ENCODE measurements at places on chromosomes 5 and 9.

DNA sequence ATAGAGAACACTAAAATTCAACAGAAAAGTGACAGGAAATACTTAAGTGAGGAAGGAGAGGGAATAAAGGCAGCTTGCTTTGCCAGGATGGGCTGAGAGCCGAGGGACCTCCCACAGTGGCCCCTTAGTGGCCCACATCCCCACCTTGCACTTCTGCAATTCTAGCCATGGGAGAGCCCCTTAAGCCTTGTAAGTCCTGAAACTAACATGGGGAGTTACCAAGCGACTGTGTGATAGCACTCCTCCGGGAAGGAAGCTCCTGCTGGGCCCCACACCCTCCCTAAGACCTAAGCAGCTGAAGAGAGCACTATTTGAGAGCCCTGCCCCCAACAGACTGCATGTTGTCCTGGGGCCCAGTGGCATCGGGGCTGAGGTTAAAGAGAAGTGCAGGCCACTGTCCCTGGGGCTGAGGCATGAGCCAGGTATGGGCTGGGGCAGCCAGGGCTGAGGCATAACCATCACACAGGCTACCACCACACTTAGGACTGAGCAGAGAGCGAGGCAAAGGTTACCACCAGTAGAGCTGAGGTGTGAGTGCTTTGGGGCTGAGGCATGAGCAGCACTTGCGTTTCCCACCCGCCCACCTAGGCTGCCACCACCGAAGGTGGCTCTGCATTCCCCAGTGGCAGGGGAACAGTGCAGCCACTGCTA is 301.8 kb upstream of the TRPC7 start:
- DNase-seq, result no peak

GRCh38 chr5:12876541-12877298 is 972.5 kb upstream of the CTNND2 start:
- no peak for DNase-seq

DNA sequence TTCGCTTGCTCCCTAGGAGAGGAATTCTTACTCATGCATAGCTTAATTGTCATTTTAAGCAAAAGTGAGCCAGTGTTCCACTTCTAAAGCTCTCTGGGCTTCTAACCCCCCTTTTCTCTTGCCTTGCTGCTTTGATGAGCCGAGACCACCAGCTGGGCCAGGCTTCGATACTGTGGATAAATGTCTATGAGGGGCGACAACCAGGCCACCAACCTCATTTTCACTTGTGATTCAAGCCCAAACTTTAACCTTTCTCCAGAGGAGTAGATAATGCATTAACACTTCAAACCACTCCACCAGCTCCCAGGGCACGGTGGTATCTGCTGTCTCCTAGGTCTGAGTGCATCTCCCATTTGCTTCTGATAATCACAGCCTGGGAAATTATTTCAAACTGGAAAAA is 205.6 kb downstream of the PSAT1 start:
- no peak for DNase-seq

- DNase-seq, result no peak
These were observed 1045.2 kb downstream of the CDH12 start for GRCh38 chr5:21807953-21808352.

DNA sequence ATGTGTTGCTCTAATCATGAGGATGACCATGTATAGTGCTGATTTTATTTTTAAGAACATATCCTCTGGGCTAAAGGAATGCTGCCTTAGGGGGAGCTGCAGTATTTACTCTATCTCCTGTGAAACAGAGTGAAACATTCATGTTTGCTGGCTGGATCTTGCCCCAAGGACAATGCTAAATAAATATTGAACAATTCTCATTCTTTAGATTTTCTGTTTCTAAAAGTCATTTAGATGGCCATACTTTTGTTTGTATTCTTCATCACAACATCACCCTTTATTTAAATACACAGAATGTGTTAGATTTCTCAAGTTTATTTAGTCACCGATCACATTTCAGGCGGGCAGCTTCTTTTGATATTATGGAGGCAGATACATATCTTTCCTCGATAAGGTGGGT is 103.3 kb downstream of the ARHGEF28 start:
- DNase-seq, result no peak

DNA sequence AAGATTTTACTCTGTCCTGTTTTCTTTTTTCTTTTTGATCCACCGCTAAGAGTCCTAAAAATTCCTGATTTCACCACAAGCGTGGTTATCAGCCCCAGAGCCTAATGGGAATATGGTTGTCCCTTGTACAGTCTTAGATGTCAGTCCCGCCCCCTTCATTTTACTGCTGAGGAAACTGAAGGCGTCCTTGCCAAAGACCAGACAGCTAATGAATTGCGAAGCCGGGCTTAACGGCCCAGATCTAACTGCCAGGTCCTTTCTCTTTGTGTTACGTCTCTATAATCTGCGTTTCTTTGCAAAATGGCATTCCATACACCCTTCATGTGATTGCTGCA is 497 bp downstream of the NSA2 start:
- no peak for DNase-seq

- no peak for DNase-seq
These were observed 232.3 kb downstream of the FANCC start for GRCh38 chr9:95085036-95085770.

GRCh38 chr9:84773022-84773421 is 103.5 kb downstream of the NTRK2 start:
- no peak for DNase-seq

- DNase-seq, result no peak
These were observed 24.0 kb downstream of the TMOD1 start for GRCh38 chr9:97525451-97525850.

DNA sequence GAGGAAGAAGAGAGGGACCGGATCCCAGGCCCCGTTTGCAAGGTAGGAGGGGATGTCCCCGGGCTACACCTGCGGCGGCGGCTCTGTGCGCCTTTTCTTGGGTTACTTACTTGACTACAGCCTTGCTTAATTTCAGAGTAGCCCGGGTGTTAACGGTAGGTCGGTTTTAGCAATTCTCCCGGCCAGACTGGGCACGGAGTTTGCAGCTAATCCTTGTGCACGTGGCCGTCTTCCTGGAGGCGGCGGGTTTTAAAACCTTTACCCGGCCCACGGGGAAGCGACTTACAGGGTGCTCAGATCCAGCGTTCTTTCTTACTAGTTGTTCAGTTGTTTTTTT is 313 bp downstream of the BRIX1 start:
- no peak for DNase-seq

- DNase-seq, result no peak
These were observed 2.8 kb upstream of the IL5 start for GRCh38 chr5:132546108-132546507.

DNA sequence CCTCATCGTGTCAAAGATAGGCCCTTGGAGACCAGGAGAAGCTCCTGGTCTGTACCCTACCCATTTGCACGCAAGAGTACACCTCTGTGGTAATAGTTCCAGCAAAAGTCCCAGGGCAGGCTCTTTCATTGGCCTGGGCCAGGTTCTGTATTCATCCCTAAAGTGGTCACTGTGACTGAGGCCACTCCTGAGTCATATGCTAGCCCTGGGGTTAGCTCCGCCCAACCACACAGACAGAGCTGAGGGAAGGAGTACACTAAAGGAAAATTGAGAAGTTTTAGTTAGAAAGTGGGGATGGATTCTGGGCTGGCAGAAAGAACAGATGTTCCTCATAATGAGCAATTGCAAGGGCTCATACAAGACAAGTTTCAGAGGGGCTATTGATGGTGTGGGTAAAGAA is 206.7 kb downstream of the ARHGAP26 start:
- DNase-seq, result no peak

GRCh38 chr9:130219661-130220096 is 45.9 kb upstream of the HMCN2 start:
- no peak for DNase-seq

- DNase-seq, result no peak
These were observed 76.4 kb downstream of the EHMT1 start for GRCh38 chr9:137694962-137695875.

DNA sequence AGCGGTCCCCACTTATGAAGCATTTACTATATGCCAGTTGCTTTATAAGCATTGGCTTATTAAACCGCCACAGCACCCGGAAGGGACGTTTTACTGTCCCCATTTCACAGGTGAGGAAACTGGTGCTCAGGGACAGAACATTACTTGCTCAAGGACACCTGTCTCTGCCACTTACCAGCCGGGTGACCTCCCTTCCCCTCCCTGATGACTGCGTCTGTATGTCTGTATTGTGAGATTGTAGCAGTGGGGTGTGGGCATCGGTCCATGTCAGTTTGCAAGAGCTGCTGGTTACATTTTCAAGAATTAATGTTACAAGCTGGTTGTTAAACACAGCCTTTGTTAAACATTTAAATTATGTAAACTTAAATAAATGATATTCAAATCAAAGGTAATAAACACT is 77.6 kb upstream of the LMX1B start:
- DNase-seq, result no peak

GRCh38 chr9:69308206-69308931 is 16.6 kb upstream of the ENTREP1 start:
- DNase-seq, result no peak

GRCh38 chr5:20972419-20972925 is 984.5 kb upstream of the CDH18 start:
- DNase-seq, result no peak

DNA sequence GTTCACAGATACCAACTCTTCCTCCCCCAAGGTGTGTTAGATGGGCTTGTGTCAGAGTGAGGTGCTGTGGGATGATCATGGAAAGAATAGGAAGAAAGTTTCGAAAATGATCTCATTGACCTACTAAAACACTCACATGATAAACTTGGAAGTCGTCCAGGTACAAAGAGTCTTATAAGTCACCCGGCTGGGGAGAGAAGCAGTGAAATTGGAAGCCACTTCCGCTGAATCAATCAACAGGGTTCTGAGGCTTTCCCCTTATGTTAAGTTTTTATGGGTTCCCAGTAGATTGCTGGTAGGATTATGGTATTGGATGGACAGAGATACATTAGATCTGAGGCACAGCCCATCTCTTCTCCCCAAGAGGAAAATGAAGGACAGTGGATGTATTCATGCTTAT is 218.8 kb upstream of the MSX2 start:
- DNase-seq, result no peak

DNA sequence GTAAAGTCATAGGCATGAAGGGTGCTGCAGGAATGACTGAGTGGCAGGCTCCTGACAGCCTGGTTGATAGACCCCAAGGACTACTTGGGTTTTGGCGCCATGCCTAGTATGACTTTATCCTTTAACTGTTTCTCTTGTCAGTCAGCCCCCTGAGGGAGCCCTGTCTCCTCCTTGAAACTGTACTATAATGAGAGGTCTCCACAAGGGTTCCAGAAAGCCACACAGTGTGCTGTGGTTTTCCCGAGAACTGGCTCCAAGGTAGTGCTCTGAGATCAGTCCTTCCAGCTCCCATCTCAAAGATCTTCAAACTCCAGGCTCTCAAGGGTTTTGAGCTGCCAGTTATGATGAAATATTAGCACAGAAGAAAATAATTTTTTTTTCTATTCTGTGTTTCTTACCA is 26.7 kb upstream of the TNC start:
- DNase-seq, result no peak

- no peak for DNase-seq
These were observed 1461.4 kb upstream of the CDH9 start for GRCh38 chr5:28499766-28500290.

GRCh38 chr5:7597059-7597642 is 201.2 kb downstream of the ADCY2 start:
- no peak for DNase-seq

- no peak for DNase-seq
These were observed 55.0 kb downstream of the PUM3 start for GRCh38 chr9:2788919-2789318.

- no peak for DNase-seq
These were observed 24.1 kb upstream of the DMAC1 start for GRCh38 chr9:7823651-7824050.

DNA sequence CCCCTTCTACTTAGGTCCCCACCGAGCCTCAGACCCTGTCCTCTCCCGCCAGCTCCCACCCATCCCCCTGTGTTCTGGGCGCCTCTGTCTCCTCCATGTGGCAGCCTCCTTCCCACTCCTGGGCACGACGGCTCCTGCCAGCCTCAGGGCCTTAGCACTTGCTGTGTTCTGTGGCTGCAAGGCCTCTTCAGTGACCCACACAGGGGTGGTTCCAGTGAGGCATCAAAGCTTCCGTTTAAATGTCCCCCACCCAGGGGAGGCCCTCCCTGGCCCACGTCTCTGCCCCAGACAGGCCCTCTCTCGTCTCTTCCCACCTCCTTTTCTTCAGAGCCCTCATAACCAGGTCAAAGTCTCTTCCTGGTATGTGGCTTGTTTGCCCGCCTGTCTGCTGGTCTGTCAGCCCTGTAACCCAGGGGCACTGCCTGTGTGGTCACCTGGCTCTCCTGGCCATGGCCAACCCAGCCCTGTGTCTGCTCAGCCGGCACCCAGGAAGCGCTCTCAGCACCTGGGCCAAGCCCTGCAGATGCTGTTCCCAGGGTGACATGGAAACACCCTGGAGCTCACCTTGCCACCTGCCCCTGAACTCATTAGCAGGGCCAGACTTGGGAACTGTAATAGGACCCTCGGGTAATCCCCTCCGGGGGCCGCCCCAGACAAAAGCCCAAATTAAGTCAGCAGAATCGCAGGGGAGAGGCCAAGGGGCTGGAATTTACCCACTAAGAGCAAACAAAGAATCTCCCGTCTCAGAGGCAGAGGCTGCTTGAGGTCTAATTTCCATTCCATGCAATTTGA is 33.7 kb downstream of the LHX3 start:
- no peak for DNase-seq

GRCh38 chr5:114360816-114361723 is 800 bp upstream of the KCNN2 start:
- DNase-seq, result no peak

GRCh38 chr9:121997791-121998190 is 95.3 kb downstream of the TTLL11 start:
- no peak for DNase-seq

DNA sequence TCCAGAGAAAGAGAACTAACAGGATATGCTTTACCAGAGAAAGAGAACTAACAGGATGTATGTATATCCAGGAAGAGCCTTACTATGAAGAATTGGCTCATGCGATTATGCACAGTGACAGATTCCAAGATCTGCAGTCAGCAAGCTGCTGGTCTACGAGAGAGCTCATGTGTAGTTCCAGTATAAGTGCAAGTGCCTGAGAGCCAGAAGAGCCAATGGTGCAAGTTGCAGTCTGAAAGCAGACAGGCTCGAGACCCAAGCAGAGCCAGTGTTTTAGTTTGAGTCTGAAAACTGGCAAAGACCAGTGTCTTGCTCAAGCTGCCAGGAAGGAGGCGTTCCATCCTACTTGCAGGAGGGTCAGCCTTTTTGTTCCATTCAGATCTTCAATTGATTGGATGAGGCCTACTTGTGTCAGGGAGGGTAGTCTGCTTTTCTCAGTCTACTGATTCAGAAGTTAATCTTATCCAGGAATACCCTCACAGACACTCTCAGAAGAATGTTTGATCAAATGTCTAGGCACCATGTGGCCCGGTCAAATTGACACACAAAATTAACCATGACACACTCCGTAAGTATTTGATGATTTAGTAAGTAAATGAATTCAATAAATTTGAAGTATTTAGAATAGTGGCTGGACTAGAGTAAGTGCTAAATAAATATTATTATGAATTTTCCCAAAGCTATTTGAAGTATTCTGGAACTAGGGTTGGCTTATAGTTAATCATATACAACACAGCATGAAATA is 372.1 kb upstream of the SGCD start:
- DNase-seq, result no peak

GRCh38 chr9:104758974-104759373 is 5.0 kb upstream of the NIPSNAP3B start:
- no peak for DNase-seq
